ENCODE measurements at places on chromosomes 3 and 15.

DNA sequence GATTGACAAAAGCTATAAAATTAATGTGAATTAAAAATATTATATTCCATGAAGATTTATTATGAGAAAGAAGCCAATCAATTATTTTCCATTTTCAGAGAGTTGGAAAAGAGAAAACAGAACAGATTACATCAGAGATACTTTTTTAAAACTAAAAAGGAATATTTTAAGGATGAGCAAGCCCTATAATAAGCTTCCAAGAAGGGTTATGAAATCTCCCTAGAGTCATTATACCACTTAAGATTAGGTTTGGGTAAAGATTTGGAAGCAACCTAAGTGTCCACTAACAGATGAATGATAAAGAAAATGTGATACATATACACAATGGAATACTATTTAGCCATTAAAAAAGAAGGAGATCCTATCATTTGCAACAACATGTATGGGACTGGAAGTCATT, 51.6 kb upstream of the FSIP1 start:
- no peak for DNase-seq

GRCh38 chr3:112904786-112905185, 58.1 kb upstream of the CD200R1L start:
- no peak for DNase-seq

DNA sequence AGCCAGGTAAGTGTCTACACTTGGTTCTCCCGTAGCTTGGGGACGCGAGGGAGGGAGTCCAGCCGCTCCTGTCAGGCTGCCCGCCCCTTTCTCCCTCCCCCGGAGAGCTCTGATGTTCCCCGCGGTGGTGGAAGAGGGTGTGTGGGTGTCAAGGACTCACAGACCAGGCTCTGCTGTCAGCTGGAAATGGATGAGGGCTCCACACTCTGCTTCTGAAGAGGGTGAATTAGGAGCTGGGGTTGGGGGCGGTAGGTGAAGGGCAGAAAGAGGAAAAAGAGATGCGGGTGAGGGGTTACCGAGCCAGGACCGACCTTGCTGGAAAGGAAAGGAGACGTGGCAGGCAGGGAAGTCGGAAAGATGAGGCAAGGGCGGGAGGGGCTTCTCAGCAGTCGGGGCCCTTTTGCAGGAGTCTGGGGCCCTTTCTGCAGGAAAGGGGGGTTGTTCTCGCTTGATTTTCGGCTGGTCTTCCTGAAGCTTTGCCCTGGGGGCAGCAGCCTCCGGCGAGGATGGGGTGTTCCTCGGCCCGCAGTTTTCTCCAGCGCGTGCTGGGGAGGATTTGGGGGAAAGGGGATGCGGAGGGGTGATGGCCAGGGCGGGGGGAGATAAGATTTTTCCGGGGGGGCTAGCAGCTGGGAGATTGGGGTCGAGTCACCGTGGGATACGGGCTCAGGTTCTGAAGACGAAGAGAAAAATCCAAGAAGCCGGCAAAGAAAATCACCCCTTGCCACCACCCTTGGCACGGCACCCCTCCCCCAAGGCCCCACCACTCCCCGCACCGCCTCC, 602 bp upstream of the BAHD1 start:
- no peak for DNase-seq

DNA sequence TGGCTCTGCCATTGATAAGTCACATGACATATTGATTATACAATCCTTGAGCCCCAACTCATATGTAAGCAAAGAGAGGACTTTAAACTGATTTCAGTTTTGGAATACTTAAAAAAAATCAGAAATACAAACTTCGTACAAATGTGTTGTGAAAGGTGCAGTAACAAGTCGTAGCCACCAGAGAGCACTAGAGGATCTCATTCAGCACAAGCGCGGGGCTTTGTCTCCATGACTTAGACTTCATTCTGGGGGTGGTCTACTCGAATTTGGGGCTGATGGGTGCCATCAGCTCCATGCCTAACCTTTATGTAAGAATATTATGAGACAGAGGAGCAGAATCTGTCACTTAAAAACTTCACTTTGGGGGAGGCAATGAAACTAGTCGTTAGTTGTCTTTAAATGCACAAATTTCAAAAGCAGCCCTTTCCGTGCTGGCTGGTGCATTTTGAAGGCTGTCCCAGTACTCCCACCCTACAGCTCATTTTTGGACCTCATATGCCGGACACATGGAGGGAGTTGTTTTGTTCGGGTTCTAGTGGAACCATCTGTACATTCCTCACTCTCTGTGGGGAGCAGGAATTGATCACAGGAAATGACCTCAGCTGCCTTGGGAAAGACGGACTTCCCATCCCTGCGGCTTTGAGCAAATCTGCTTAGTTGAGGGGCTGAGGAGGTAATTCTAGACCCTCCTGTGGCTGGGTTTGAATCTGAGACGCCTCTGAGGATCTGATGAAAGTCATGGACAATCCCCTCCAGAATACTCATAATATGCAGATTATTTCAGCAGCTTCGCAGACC, 27.5 kb upstream of the MASP1 start:
- DNase-seq, result no peak

DNA sequence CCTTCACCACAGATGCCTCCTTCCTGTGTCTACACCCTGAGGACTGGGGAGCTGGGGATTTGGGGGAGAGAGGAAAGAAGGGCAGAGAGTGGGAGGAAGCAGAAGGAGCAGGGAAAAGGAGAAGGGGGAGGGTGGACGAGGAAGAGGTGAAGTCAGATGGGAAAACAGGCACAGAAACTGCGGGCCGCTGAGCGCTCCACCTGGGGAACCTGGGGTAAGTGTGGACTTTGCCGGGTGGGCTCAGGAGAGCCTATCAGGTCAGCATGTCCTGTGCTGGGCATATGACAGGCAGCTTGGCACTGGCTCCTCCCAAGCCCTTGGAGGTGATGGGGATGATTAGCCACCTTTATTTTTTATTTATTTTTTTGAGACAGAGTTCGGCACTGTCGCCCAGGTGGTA, 62.6 kb downstream of the CORO2B start:
- no peak for DNase-seq

All from D721Med (cell line).